HuH-7 (cell line): ENCODE measurements at places on chromosomes 5 and 9.

DNA sequence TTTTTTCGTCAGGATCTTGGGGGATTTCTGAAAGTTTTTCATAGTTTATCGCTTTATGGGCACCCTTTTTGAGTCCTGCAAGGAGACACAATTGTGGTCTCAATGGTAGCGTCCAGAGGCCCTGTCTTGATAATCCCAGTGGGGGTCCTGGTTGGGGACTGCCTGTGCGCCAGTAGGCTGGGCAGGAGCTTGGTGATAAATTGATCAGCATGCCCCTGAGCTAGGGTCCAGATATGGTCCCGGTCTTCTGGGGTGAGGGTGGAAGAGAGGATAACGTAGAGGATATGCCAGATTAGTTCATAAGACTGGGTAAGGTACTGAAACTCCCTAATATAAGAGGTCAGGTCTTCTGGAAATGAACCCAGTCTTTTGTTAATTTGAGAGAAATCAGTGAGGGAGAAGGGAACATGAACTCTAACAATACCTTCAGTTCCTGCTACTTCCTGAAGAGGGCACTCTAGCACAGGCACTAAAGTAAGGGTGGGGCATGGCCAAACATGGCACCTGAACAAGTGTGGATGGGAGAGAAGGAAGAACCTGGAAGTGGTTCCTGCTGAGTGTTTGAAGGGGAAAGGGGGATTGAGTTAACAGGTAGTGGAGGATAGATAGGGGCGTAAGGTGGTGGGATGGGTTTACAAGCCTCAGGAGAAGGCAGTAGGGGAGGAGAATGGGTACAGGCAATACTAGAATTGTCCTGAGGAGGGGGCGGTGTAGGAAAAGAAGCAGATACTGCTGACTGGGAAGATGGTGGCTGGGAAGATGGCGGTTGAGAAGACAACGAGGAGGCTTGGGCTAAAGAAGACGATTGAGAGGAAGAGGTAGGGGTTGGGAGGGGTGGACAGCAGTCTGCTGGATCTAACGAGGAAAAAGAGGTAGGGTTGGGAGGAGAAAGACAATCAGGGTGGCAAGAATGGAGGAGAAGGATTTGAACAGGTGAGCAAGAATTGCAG lies 33.8 kb upstream of the ANXA2R start:
- DNase-seq, result peak; percentile 74

GRCh38 chr9:132238992-132239391 lies 77.1 kb downstream of the NTNG2 start:
- no peak for DNase-seq

- no peak for DNase-seq
These were observed 375.6 kb upstream of the CLINT1 start for GRCh38 chr5:158234323-158235158.

GRCh38 chr9:93317495-93318094 lies 133.7 kb downstream of the WNK2 start:
- DNase-seq, result no peak

- DNase-seq, result peak; percentile 17
These were observed 219.6 kb downstream of the DENND1A start for GRCh38 chr9:123710299-123710698.

- DNase-seq, result no peak
These were observed 53.9 kb upstream of the PALM2AKAP2 start for GRCh38 chr9:109726119-109726518.

GRCh38 chr9:5857928-5858327 lies 25.0 kb upstream of the ERMP1 start:
- DNase-seq, result no peak

- DNase-seq, result no peak
These were observed 23.2 kb upstream of the NEURL1B start for GRCh38 chr5:172617817-172618216.

GRCh38 chr9:12718482-12719026 lies 25.4 kb downstream of the TYRP1 start:
- DNase-seq, result no peak

GRCh38 chr9:101736717-101737116 lies 1.7 kb downstream of the GRIN3A start:
- DNase-seq, result no peak

DNA sequence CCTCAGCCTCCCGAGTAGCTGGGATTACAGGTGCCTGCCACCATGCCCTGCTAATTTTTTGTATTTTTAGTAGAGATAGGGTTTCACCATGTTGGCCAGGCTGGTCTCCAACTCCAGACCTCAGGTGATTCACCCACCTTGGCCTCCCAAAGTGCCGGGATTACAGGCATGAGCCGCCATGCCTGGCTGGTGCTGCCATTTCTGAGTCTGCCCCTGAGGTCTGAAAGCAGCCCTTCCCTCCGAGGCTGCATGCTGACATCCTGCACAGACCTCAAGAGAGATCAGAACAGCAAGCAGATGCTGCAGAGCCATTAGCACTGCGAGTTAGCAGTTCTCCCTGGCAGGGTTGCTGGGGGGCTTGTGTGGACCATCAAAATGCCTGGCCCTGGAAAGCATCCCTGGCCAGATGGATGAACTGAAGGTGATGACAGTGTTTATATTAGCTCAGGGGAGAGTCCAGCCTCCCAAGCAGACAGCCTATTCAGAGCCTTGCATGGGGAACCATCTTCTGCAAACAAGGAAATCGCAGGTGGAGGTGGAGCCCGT lies 176.5 kb upstream of the PANK3 start:
- no peak for DNase-seq

DNA sequence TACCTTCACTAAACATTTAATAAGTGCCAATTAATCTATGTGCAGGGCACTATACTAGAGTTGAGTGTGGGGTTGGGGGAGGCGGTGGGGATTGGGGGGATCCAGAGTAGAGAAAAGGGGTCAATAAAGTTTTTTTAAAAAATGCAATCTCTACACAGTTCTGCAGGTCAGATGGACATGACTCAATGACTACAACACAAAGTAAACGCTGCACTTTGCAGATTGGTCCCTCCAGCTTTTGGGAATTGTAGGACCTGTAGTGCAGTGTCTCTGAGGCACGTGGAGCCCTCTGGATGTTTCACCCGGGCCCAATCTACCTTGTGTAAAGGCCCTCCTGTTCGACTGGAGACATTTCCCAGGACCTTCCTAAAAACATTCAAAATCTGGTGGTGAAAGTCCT lies 43.5 kb downstream of the SEMA6A start:
- no peak for DNase-seq

- DNase-seq, result no peak
These were observed 553.3 kb upstream of the SGCD start for GRCh38 chr5:155773680-155774079.

DNA sequence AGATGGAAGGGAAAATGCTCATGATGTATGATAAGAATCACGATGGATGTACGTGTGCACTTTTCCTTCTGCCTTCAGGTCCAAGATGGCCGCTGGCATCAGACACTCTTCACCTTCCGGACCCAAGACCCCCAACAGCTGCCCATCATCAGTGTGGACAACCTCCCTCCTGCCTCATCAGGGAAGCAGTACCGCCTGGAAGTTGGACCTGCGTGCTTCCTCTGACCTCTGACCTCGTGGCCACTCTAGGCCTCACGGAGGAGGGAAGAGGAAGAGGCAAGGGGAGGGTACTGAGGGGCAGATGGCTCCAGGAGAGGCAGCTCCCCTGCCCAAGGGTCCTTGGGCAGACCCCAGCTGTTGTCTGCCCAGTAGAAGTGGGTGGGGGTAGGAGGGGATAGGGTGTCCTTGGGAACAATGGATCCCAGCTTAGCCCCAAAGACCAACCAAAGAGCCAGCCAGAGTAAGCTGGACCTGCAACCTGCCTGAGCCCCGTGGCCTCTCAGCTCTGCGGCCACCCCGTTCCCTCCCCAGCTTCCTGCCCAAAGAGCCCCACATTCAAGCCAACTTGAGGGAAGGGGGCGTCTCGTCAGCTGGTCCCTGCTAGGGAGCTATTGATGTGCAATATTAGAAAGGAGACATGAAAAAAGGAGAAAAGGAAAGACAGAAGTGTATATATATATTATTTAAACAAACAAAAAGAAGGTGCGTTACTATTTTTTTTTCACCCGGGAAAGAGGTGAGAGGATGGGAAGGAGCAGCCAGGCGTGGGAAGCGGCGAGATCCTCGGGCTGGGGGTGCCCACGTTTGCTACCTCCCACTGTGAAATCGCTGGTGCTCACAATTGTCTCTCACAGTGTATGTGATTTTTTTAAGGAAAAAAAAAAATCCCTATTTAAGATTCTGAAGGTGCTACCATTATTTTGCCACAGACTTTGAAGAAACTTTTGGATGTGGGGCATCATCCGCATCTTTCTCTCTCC lies 12.1 kb upstream of the ORM1 start:
- DNase-seq, result no peak

DNA sequence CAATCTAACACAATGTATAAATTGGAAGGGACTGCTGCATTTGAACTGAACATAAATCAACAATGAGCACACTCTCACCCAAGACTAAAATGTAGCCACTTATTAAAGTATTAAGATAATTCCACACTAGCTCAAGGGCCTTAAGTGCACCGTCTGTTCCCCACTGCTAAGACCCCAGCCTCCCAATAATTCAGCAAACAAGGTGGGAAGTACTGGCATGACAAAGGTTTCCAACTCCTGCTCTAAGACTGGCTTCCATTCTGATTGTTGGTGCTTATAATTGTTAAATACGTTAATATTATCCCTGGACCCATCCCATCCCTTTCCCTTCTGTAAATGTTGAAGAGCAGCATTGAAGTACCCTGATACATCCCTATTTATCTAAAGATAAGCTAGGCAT lies 636.7 kb downstream of the NR2F1-AS1 start:
- DNase-seq, result no peak

DNA sequence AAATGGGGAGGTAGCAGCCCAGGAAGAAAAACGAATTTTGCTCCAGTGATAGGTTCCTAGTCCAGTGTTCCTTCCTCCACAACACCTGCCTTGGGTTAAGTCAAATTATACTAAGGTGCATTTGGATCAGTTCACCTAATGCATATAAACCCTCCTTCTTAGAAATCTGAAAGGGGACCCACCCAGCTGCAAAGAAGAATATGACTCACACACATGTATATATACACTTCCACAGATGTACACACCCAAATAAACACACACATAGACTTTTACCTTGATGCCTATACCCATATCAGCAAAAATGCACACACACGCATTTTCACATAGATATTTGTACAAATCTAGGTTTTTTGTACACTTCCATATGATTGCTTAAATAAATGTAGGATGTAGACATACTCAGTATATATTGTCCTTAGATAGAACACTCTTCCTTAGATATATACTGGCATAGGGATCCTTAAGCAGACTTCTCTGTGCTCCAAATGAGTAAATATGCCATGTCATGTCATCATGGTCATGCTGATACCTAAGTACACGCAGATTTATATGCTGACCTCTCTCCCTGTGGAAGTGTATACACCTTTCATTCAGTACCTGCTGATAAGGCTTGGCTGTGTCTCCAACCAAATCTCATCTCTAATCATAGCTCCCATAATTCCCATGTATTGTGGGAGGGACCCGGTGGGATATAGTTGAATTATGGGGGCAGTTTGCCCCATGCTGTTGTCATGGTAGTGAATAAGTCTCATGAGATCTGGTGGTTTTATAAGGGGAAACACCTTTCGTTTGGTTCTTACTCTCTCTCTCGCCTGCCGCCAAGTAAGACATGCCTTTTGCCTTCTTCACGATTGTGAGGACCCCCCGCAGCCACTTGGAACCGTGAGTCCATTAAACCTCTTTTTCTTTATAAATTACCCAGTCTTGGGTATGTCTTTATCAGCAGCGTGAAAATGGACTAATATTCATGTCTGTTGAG lies 10.2 kb downstream of the ADRB2 start:
- no peak for DNase-seq

DNA sequence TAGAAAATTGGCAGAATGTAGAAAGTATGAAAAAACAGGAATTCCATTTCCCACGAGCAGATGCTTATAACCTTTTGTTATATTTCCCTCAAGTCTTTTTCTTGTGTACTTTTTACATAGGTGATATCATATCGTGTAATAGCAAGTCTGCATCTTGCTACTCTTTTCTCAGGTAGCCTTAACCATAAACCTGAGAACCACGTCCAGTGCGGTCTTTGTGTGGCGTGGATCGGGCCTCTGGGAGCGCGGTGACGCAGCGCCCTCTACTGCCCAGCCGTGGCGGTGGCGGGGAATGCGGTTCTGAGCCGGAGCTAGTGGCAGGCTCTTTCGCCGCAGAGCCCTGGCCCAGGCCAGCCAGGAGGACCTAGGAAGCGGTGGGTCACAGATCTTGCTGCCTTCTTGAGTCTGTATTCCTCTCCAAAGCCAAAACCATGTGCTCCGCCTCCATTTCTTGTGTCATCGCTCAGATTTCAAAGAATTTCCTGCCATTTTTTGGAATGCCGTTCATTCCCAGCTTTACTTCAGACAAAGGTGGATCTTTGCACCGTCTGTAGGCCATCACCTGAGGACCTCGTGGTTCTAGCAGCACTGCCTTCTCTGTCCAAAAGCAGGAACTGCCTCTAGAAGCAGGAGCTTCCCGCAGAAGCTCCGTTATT lies 71.9 kb downstream of the MVB12B start:
- DNase-seq, result peak; percentile 87

DNA sequence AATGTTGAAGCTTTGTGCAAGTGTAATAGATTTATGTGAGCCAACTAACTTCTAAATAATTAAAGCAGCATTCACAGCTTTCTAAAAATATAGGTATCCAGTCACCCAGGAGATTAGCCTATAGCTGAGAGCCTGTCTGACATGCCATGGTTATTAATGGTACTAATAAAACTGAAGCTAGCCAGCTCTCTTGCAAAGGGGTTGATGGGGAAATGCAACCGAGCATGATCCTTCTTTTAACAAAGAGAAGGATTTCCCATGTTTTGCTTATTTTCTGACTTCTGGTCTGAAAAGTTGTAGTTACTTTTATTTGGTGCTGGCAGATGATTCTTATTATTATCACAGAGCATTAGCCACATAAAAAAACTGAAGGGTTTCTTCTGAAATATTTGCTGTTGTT lies 488.7 kb upstream of the CYLC2 start:
- DNase-seq, result no peak

DNA sequence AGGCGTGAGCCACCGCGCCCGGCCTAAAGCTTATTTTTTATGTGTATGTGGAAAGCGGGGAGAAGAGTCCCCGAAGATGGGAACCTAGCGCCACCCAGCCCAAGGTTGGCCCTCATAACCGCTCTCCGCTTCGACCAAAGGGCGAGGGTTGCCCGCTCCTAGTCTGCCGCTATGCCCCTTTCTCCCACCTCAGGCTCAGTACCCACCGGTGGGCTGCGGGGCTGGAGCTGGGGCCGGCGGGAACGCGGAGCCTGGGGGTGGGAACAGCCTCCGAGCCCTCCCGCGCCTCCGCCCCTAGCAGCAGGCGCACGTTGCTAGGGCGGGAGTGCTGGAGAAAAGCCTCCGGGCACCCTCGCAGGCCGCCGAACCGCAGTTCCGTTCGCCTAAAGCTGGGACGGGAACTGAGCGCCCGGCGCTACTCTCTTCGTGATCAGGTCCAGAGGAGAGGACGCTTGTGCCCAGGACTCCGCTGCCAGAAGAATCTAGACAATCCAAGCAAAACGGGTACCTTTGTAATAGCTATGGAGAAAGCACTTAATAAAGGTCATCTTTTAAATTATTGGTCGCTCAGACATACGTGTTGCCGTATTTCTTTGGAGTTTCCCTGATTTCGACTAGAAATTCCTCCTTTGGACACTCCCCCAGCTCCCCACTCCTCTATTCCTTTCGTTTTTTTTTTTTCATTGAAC lies at the start of gene WDR31:
TSS of gene WDR31 (minus strand) at position 265 of the 689 bp plus-strand sequence. CDS start 8,253 bp downstream, outside the sequence.
- peak; percentile 92 for DNase-seq
